ENCODE measurements at places on chromosomes 13 and 19.
A peak's percentile ranks its signal among the peaks of the same experiment; 100 is the strongest.

- DNase-seq, result peak; percentile 95
These were observed 3.0 kb downstream of the PEG3 start for GRCh38 chr19:56837492-56838023.

GRCh38 chr13:96792736-96793403 is 201.4 kb downstream of the OXGR1 start:
- peak; percentile 55 for DNase-seq

- DNase-seq, result no peak
These were observed 1027.1 kb upstream of the PCDH9 start for GRCh38 chr13:68257111-68257842.

- DNase-seq, result peak; percentile 66
These were observed 29.4 kb upstream of the PTPRS start for GRCh38 chr19:5369962-5370367.

DNA sequence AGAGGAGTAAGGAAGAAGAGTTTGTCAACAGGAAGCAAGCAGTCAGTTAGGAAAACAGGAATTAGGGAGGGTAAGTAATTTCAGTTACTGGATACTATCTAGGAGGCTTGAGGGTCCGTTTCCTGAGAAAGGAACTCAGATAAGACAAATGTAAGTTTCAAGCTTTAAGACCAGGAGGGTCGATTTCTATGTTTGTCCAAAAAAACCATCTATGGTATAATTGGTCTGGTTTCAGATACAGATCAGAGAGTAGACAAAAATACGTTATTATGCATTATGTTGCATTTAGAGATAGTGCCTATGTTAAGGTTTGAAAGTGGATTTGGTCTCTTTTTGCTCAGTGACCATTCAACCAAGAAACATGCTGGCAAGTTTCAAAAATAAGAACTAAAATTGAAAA is 789.6 kb upstream of the PCDH20 start:
- DNase-seq, result no peak

GRCh38 chr13:34506796-34507195 is 435.3 kb upstream of the NBEA start:
- DNase-seq, result no peak

DNA sequence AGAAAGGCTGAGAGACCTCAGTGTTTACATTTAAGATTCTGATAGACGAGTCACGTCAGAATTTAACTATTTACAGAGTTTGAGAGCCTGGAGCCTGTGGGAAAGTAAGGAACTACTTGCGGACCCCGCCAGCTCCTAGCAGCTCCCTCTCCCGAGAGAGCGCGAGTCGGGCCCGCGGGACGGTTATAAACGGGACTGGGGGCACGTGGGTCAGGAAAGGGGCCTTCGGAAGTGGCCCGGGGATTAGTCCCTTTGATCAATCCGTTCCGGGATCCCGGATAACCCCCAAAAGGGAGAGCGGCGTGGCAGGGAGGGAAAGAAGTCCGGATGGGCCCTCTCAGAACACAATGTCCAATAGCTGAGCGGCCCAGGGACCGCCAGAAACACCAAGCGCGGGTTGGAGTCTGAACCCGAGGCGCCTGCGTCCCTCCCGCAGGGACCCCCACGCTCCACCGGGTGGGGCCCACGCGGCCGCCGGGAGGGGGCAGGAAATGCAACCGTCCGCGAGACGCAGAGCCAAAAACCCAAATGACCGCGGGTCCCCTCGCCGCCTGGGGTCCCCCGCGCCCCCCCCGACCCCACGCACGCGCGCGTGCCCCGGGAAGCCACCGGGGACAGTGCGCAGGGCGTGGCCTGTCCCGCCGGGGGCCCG is 3.6 kb downstream of the ZIC5 start:
- no peak for DNase-seq

DNA sequence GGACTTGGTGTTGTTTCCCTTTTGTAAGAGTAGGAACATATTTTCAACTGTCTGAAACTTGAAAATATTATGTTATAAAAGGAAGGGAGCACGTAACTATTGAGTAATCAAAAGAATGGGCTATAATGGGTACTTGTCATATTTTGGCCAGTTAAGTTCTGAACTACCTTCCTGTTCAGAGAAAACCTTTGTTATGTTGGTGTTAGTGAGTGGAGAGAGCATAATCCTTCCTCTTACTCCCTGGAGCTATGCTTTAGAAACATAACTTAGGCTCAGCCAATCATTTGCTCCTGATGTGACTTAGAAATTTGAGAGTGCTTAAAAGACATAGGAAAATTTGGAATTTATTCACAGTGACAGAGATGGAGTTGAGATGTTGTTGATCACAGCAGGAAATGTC is 482.5 kb upstream of the SPRY2 start:
- DNase-seq, result no peak

- DNase-seq, result no peak
These were observed 7.9 kb upstream of the PDE4A start for GRCh38 chr19:10412257-10412977.

- no peak for DNase-seq
These were observed 37.2 kb downstream of the STK24 start for GRCh38 chr13:98539666-98540065.

DNA sequence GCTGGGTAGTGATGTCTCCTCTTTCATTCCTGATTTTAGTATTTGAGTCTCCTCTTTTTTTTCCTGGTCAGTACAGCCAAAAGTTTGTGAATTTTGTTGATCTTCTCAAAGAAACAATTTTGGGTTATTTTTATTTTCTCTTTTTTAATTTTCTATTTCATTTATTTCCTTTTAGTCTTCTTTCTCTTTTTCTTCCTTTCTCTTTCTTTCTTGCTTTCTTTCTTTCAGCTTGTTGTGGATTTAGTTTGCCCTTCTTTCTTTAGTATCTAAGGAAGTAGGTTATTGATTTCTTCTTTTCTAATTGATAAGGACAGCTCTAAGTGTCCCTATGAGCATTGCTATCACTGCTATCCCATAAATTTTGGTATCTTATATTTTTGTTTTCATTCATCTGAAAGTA is 13.8 kb downstream of the IPO5 start:
- DNase-seq, result no peak

DNA sequence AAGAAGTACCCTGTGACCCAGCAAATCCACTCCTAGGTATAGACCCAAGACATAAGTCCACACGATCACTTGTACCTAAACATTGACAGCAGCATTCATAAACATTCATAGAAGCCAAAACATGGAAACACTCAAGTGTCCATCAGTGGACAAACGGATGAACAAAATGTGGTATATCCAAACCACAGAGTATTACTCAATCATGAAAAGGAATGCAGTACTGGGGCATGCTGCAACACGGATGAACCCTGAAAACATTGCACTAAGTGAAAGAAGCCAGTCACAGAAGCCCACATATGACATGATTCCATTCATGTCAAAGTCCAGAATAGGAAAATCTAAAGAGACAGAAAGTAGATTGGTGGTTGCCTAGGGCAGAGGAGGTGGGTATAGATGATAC is 22.8 kb upstream of the CCNE1 start:
- no peak for DNase-seq

DNA sequence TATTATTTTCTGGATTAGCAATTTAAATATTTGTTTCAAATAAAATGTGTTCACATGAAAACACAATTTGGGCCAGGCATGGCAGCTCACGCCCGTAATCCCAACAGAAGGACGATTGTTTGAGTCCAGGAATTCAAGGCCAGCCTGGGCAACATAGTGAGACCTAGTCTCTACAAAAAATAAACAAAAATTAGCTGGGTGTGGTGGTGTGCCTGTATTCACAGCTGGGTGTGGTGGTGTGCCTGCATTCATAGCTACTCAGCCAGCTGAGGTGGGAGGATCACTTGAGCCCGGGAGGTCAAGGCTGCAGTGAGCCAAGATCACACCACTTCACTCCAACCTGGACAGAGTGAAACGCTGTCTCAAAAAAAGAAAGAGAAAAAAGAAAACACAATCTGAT is 46.4 kb downstream of the KPNA3 start:
- no peak for DNase-seq

DNA sequence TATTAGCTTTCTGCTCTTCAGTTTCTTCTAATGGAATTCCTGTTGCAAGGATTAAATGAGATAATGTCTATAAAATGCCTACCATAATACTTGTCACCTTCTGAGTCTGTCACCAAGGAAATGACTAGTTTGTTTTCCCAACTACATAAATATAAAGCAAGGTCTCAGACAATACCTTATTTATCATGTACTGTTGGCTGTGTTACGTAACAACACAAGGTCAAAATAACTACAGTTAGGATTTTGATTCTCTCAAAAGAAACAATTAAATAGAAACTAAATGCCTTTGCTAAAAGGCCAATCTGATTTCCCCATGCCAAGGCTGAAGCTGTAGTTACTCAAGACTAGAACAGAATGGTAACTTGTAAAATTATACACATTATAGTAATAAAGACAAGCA is 134.5 kb downstream of the PCDH9 start:
- DNase-seq, result no peak

DNA sequence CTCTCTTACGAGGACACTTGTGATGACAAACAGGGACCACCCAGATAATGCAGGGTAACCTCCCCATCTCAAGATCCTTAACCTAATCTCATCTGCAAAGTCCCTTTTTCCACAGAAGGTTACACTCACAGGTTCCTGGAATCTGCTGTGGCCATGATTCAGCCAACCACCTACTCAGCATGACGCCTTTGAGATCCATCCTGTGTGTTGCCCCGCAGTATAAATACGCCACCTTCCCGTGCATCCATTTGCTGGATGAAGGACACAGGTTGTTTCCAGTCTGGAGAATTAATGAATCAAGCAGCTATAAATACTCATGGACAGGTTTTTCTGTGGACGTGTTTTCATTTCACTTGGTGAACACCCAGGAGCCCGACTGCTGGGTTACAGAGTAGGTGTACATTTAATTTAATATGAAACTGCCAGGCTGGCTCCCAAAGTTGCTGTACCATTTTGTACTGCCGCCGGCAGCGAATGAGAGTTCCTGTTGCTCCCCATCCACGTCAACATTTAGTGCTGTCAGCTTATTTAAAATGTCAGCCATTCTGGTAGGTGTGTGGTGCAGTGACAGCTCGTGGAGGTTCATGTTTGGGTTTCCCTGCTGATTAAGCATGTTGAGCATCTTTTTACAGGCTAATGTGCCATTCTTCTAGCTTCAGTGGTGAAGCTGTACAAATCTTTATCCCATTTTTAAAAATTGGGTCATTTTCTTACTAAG is 40.2 kb downstream of the ELL start:
- DNase-seq, result no peak

- no peak for DNase-seq
These were observed 90.6 kb downstream of the TEX26 start for GRCh38 chr13:31022928-31023530.

DNA sequence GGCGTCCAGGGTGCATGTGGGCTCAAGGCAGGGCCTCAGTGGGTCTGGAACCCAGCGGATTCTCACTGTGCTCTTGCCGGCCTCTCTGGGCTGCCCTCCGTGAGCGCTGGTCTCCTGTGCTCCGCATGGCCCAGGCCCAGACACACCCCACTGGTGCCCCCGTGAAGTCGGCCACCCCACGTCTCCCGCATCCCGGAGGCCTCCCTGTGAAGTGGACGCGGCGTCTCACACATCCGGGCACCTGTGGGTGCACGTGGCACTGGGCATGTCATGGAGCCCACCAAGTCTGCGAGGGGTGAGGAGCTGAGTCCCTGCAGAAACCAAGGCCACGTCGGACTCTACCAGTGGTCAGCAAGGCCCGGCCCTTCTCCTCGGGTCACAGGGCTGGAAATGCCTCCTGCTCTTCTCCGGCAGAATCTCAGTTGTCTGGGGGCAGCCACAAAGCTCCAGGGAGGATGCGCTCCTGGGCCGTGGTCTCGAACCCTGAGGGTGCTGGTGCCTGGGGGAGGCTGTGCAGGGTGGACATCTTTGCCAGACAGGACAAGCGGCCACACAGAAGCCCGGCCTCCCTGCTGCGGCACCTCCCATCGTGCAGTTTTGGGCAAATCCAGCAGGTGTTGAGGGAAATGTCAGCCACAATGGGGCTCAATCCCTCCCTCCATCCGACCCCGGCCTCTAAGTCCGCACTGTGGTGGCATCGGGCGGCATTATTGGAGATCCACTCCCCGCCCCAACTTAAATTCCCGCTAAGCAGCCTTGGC is 2.2 kb downstream of the C13orf46 start:
- no peak for DNase-seq

GRCh38 chr13:101382701-101383100 is 33.6 kb downstream of the NALCN start:
- no peak for DNase-seq

- no peak for DNase-seq
These were observed at the start of gene CDX2 for GRCh38 chr13:27969082-27969865. CDX2 (minus strand) TSS chr13:27969315; CDS start chr13:27969006, 309 bp downstream.

DNA sequence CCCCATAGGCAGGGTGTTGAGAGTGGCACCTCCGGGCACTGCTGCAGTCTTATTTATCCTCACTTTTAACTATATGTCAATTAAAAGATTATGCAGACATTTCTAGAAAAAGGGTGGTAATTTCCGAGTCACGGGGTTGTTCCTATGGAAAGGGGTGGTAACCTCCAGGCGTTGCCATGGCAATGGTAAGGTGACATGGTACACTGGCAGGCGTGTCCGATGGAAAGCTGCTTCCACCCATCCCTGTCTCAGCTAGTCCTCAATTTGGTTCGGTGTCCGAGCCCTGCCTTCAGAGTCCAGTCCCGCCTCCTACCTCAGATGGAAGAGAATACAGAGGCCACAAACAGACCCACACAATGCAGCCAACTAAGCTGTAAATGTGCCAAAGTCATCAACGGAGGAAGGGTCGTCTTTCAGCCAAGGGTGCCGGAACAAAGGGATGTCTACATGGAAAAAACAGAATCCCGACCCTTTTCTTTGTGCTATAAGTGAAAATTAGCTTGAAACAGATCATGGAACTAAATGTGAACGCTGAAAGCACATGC is 72.6 kb upstream of the C13orf46 start:
- no peak for DNase-seq

GRCh38 chr19:13012690-13013608 is 17.7 kb downstream of the NFIX start:
- peak; percentile 83 for DNase-seq

- DNase-seq, result no peak
These were observed 12.1 kb downstream of the LONP1 start for GRCh38 chr19:5707576-5708575.

GRCh38 chr13:114275304-114275703 is 6.1 kb upstream of the UPF3A start:
- DNase-seq, result no peak

GRCh38 chr13:46041419-46041839 is 11.1 kb downstream of the ZC3H13 start:
- DNase-seq, result no peak

DNA sequence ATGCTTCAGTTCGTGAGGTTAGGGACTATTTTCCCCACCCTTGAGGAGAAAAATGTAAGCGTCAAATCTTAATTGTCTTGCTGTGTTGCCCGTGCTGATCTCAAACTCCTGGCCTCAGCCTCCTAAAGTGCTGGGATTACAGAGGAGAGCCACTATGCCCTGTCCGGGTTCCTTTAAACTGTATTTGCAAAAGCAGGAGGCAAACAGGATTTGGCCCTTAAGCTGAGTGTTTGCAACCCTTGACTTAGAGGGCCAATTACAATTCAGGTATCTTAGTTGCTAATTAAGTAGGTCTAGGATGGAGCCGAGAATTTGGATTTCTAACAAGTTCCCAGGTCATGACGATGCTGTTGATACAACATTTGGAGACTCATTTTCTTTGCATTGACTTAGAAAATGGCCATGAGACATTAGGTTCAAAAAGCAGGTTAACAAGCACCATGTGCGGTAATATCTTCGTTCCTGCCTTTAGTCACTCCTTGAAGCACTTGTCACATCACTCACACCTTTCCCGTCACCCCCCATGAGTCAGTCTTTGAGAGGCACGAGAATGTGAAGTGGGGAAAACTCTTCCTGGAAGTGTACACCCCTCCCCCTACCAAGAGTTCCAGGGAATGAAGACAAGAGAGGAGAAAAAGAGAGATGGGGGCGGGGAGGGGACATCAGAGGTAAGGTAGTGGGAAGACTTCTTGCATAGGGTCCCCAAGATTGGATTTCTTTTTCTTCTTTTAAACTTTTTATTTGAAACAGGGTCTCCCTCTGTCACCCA is 2.6 kb downstream of the NAPSA start:
- DNase-seq, result peak; percentile 32

Data from Daoy (cell line).